ENCODE measurements at places on chromosomes 2 and 18.

DNA sequence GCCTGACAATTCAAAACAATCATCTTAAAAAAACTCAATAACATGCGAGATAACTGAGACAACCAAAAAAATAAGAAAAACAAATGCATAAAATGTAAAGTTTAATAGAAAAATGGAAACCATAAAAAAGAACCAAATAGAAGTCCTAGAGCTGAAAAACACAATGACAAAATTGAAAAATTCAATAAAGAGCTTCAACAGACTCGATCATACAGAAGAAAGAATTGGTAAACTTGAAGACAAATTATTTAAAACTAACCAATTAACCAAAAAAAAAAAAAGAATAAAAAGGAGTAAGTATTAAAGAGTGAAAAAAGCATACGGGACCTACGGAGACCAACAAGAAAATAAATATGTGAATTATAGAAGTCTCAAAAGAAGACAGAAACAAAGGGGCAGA lies 37.7 kb downstream of the GPC1 start:
- no peak for DNase-seq

- DNase-seq = no peak
Measured at GRCh38 chr2:152683400-152683799, 33.9 kb downstream of the PRPF40A start.

GRCh38 chr18:39751921-39752320 lies 2186.3 kb upstream of the CELF4 start:
- DNase-seq = no peak

- no peak for DNase-seq
Measured at GRCh38 chr18:54327818-54328217, 29.8 kb downstream of the STARD6 start.

GRCh38 chr2:132662732-132663131 lies 7.3 kb downstream of the LYPD1 start:
- DNase-seq = no peak

DNA sequence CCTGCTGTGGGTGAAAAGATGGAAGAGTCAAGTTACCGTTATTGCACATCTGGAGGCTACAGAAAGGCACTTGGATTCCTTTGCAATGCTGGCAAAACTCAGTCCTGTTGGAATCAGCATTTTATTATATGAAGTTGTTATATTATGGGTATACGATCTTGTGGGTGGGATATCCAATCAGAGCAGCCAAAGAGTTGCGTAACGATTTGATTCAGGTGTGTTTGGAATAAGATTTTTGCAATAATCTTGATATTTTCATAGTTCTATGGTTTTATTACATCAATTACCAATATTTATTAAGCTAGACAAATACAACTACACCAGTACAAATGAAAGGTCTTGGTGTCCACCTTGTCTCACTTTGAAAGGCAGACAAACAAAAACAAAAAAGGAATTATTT lies 57.9 kb upstream of the SOS1 start:
- no peak for DNase-seq

- DNase-seq = peak; percentile 19
Measured at GRCh38 chr2:235229236-235229635, 264.6 kb upstream of the AGAP1 start.

DNA sequence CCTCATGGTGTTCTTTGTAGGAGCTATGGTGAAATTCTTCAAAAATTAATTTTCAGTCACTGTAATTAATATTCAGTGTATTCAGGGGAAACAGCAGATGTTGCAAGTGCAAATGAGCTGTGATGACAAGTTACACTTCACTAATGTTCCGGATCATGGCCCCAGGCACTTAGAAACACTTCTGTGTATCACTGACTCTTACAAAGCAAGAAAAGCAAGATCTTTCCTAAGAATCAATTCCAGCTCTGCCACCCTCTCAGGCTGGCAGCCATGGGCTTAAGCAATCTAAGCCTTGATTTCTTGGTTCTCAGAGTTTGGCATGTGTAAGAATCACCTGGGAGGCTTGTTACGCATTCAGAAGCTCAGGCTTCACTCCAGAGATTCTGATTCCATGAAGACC lies 78.0 kb downstream of the MARCHF4 start:
- DNase-seq = no peak

- no peak for DNase-seq
Measured at GRCh38 chr2:1718339-1719220, 25.7 kb downstream of the PXDN start.

- DNase-seq = no peak
Measured at GRCh38 chr2:190123956-190124355, 61.4 kb upstream of the MSTN start.

DNA sequence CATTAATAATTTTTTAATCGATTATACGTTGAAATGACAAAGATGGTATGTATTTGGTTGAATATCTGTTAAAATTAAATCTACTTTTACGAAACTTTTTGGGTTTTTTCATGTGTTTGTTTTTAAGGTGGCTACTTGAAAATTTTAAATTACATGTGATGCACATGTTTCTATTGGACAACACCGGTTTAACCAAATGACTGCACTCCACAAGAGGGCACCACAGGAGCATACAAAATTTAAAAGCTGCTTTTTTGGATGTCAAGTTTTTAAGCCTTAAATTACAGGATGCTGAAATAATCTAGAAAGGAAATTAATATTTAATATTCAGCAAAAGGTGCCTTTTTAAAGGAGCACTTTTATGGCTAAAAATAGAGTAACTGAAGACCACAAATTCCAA lies 98.7 kb downstream of the ACVR1 start:
- DNase-seq = no peak

- DNase-seq = peak; percentile 56
Measured at GRCh38 chr18:55489034-55489986, 98.7 kb downstream of the TCF4 start.

DNA sequence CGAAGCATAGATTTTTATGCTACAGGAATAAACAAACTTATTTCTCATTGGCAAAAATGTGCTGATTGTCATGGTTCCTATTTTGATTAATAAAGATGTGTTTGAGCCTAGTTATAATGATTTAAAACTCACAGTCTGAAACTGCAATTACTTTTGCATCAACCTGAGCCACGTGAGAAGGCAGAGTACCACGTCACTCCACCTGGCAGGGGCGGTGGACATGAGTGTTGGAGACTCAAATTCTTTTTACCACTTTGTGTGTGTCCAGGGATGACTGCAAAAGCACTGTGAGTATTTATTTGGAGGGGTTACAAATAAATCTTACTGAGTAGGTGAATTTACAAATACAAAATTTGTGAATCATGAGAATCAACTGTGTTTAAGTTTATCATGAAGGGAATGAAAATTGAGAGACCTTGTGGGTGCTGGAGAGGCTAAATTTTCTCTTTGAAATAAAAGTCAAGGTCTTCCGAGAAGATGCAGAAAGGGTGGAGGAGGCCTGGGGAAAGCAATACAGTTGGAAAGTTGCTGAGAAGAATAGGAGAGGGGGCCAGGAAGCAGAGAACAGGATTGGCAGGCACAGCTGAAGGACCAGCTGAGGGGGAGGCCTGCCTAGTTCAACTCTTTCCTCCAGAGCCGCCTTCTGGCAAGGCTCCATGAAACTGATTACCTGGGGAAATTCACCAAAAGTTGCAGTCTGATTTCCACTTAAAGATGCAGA lies 316.4 kb downstream of the MYCN start:
- no peak for DNase-seq

- DNase-seq = no peak
Measured at GRCh38 chr2:219726916-219727315, 99.5 kb downstream of the SLC4A3 start.

DNA sequence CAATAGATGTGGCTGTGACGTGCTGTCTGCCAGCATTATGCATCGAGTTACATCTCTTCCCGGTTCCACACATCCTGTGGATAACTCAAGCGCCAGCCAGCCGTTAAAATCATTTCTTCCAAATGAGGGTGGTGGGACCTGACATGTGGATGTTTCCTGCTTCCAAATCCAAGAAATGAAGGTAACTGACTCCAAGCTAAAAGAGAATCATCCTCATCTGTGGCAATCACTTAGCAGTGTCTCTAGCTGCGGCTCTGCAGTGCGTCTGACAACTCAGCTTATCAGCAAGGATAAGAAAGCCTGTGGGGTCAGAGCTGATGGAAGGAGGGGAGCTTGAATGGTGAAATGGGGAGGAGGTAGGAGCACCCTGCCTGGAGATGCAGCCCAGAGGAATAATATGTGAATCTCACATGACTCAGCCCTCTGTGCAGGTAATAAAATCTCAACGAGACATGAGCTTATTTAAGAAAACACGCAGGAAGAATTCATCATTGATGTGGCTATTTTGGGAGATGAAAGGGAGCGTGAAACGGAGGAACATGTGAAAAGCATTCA lies 382.2 kb upstream of the TRIB2 start:
- DNase-seq = no peak

- no peak for DNase-seq
Measured at GRCh38 chr2:235382179-235382578, 111.7 kb upstream of the AGAP1 start.

- no peak for DNase-seq
Measured at GRCh38 chr2:204365811-204366210, 179.5 kb upstream of the PARD3B start.

- no peak for DNase-seq
Measured at GRCh38 chr2:109727929-109728447, 66.1 kb upstream of the RGPD5 start.

DNA sequence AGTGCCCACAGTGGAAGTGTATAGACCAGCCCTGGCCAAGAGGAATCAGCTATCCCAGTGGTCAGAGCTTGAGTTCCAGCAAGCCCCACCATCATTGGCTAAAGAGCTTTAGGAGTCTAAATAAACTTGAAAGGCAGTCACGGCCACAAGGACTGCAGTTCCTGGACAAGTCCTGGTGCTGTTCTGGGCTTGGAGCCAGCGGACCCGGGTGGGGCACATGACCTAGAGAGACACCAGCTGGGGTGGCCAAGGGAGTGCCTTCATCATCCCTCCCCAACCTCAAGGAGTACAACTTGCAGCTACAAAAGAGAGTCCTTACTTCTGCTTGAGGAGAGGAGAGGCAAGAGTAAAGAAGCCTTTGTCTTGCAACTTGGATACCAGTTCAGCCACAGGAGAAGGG lies 439.8 kb upstream of the TMEFF2 start:
- no peak for DNase-seq

DNA sequence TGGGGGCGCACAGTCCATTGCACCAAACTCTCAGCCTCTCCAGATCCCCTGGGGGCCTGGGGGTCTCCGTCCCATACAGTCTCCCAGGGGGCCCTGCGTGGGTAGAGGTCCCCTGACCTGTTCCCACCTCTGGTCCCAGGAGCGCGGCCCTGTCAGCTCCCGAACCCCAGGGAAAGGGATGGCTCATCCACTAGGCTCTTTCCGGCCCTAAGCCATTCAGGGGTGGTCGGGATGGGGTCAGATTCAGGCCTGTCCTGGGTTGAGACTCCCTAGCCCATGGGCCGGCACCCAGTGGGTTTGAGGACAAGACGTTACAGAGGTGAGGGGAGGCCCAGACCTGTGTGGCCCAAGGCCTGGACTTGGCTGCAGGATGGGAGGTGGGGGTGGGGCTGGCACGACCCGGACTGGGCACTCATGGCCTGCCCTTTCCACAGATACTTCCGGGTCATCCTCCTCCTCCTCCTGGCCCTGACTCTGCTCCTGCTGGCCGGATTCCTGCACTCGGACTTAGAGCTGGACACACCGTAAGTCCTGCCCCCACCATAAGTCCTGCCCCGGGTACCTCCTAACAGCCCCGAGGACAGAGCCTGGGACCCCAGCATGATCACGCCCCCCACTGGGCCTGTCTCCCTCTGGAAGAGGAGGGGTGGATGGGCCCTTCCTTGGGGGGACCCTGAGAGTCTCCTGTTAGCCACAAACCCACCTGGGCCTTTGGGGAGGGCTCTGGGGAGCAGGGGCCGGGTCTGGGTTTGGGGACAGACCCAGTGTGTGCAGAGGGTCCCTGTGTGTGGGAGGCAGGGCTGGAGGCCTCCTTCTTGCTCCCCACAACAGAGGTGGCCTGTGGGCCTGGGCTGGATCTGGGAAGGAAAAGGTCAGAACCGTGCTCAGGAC lies 10.1 kb upstream of the NEU4 start:
- no peak for DNase-seq

GRCh38 chr2:20065885-20066602 lies 14.6 kb upstream of the LAPTM4A start:
- peak; percentile 80 for DNase-seq

- no peak for DNase-seq
Measured at GRCh38 chr2:218642786-218643185, 16.6 kb downstream of the ZNF142 start.

GRCh38 chr18:33916200-33916599 lies 308.5 kb downstream of the NOL4 start:
- DNase-seq = no peak

GRCh38 chr2:119234021-119235019 lies 10.7 kb downstream of the STEAP3 start:
- peak; percentile 28 for DNase-seq

- DNase-seq = no peak
Measured at GRCh38 chr2:138775736-138776135, 4.5 kb downstream of the NXPH2 start.

DNA sequence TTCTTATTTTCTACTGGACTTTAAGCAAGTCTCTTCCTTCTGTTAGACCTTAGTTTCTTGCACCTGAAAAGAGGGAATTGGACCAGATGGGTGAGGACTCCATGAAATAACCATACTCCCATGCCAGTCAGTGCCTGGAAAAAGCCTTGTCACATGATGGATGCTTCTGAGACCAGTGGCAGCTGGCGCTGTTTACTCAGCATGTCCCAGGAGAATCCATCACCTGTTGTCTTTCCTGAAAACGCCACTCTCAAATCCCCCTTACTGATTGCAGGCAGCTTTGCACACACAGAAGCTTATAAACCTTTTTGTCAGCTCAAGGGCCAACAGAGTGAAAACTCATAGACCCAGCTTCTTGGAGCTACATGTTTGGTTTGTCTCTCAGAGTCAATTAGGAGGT lies 117.6 kb downstream of the POLE4 start:
- DNase-seq = peak; percentile 99

- no peak for DNase-seq
Measured at GRCh38 chr2:18671363-18671762, 82.0 kb upstream of the NT5C1B start.

- no peak for DNase-seq
Measured at GRCh38 chr2:11573418-11574175, 39.8 kb downstream of the GREB1 start.

- no peak for DNase-seq
Measured at GRCh38 chr2:54471221-54471711, 15.1 kb downstream of the SPTBN1 start.

DNA sequence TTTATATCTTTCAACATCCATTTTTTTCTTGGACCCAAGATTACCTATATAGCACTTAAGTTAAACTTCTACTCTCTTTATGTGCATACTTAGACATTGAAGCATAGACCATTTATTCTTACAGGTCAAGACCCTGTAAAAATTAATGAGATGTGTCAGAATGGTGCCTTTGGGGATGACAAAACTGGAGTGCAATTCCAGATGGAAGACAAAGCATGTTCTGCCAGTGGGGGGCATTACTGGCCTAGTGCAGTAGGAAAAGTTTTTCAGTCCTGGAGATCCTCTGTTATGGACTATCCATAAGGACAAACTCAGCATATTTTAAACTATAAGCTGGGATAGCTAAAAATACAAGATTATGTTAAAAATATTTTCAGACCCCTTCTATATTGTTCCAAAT lies 57.8 kb upstream of the MMADHC start:
- no peak for DNase-seq

DNA sequence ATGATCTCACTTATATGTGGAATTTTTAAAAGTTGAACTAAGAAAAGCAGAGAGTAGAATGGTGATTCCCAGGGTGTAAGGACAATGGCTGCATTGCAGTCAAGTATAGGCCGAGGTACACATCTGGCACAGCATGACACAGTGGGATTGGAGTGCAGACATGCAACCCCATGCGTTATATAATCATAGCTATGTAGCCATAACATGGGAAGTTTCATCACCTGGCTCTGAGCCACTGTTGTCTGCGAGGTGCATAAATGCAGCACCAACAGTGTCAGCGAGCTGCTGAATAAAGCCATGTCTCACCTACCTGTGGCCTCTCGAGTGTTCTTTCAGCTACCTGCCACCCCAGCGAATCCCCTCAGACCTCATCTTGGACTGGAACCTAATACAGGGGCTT lies 61.7 kb downstream of the CDC42EP3 start:
- DNase-seq = no peak
